ENCODE measurements at places on chromosomes 1 and 21.

- DNase-seq = no peak
These were observed 81.1 kb downstream of the PGM1 start for GRCh38 chr1:63674238-63674864.

DNA sequence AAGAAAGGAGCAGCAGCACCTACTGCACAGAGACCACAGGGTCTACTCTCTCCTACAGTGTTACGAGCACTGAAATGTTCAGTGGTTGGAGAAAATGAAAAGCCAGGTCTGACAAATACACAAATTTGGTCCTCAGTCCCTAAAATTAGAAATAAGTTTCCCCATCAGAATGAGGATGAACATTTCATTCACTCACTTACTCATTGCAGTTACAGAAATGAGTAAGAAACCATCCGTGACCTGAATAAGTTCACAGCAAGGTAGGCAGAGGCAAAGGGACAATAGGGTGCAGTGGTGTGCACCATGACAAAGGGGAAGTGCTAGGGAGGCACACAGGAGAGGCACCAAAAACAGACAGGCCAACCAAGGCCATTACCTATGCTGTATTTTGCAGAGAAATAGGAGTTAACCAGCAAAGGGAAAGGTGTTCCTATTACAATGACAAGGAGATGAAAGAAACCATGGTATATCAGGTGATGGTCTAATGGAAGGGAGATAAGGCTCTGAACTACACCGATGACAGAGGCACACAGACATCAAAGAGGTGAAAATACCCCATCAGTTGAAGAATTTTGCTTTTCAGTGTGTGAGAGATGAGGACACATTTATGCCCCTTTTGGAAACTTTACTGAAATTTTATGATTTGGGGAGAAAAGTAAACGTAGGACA lies 29.4 kb downstream of the VAV3 start:
- DNase-seq = no peak

- no peak for DNase-seq
These were observed 203.1 kb upstream of the GALNT2 start for GRCh38 chr1:229863651-229864545.

- no peak for DNase-seq
These were observed 118.8 kb downstream of the PTBP2 start for GRCh38 chr1:96840396-96840795.

DNA sequence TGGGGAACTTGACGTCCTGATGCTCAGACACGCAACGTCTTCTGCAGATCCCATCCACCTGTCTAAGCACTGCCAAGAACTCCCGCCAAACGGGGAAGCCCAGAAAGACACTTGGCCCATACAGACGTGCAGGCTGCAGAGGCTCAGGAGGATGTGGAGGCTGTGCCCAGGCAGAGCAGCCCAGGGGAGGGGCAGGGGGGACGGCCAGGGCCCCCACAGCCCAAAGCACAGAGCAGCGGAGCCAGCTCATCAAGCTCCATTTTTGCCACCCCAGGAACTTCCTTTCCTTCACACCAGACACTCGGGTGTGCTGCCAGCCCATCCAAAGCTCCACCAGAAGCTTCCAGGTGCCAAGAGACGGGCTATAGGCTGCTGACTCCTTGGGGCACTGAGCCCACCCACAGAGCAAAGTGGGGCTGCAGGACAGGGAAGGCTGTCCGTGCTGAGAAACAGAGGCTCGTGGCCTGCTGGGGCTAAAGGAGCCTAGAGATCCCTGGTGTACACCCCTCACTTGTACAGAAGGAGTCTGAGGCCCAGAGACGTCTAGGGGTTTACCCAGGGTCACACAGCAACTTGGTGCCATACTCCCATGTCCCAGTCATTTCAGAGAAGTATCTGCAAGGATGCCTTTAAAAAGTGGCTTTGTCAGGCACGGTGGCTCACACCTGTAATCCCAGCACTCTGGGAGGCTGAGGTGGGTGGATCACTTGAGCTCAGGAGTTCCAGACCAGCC lies 59.1 kb downstream of the ACOT7 start:
- DNase-seq = no peak

- DNase-seq = no peak
These were observed 56.4 kb downstream of the DIP2A start for GRCh38 chr21:46515109-46515508.

- no peak for DNase-seq
These were observed 5.9 kb downstream of the ARHGEF10L start for GRCh38 chr1:17545356-17545755.

GRCh38 chr1:118039170-118039569 lies 109.6 kb downstream of the WDR3 start:
- no peak for DNase-seq

- DNase-seq = no peak
These were observed 99.1 kb upstream of the RAVER2 start for GRCh38 chr1:64645735-64646134.

GRCh38 chr1:18929686-18930085 lies 26.8 kb downstream of the IFFO2 start:
- DNase-seq = no peak

GRCh38 chr1:190564117-190564516 lies 86.5 kb upstream of the BRINP3 start:
- DNase-seq = no peak

DNA sequence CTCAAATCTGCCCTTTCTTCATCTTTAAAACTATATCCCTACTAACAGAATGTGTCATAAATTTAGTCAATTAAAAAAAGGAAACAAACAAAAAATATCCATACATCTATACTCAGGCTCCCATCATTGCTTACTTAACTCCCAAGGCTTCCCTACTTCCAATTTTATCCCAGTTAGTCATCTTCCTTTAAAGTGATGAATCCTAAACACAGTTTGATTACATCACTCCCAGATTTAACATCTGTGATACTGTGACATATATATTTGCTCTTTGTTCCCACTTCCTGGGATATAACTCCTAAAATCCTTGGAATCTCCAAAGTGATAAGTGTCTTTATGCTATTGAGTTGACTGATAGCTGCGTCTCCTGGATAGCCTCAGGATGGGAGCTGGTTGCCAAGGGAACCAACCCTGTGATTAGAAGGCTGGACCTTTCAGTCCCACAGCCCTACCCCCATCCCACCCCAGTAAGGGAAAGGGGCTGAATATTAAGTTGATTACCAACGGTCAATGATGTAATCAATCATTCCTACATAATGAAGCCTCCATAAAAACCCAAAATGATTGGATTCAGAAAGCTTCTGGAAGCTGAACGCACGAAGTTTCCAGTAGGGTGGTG lies 21.6 kb downstream of the GLMN start:
- DNase-seq = no peak

- no peak for DNase-seq
These were observed 261.1 kb downstream of the SIPA1L2 start for GRCh38 chr1:232368821-232369321.

GRCh38 chr1:240455228-240455821 lies 156.6 kb downstream of the GREM2 start:
- no peak for DNase-seq

DNA sequence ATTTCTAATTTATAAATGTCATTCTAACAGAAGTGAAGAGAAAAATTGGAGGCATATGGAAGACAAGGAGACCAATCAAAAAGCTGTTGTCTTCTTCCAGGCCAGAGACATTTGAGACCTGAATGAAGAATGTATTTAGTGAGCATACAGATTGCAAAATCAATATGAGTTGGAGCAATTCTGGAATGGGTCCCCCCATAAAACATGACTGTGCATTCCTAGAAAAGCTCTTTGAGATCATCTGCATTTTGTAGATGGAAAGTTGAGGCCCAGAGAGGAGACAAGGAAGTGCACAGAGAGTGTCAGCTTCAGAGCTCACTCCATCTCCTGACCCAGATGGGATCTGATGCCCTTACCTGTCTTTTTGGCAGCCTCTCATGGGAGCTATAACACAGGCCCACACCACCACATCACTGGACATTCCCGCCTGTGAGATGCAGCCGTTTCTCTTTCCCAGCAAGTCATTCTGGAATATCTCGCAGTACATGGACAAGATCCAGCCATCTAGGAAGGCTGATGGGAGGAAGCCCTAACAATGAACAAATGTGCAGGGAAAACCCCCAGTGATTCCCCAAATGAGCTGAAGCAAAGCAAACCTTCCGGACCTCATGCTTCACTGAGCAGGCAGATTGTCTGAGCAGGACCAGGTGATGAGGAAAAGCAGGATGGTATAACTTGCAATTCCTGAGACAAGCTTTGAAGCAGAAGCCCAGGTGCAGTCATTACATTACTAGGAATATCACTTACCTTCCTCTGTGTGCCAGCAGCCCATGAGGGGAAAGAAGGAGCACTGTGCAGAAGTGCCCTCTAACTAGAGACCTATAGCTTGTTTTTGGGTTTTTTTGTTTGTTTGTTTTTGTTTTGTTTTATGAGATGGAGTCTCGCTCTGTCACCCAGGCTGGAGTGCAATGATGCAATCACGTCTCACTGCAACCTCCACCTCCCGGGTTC lies 445.6 kb downstream of the PLPP3 start:
- DNase-seq = no peak

DNA sequence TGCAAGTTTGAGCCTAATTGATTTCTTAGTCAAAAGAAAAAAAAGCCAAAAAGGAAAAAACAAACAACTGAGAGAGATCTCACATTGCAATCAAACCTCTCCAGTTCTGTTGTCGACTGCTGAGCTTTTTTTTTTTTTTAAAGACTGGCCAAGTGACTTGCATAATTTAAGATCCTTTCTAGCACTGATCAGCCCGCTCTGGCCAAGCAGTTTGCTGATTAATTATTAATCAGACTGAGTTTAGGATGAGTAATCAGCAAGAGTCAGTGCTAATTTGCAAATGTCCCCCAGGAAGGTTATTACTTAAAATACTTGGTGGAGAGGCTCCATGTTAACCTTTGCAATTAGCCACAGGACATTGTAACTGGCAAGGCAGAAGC lies 39.3 kb downstream of the HMGB4 start:
- no peak for DNase-seq

- DNase-seq = no peak
These were observed 764 bp upstream of the SUMO3 start for GRCh38 chr21:44818640-44819011.

GRCh38 chr1:27634985-27635367 lies at the start of gene FGR:
TSS of gene FGR (minus strand) at chr1:27635185. CDS start at chr1:27623916, 11,269 bp downstream.
- DNase-seq = no peak

- DNase-seq = no peak
These were observed 1.1 kb downstream of the TTC3 start for GRCh38 chr21:37074197-37074510.

GRCh38 chr1:38444311-38444710 lies 397.7 kb upstream of the POU3F1 start:
- no peak for DNase-seq

GRCh38 chr1:93253516-93253915 lies 73.0 kb downstream of the CCDC18 start:
- DNase-seq = no peak

- no peak for DNase-seq
These were observed 26.9 kb upstream of the DDR2 start for GRCh38 chr1:162605225-162605927.

- DNase-seq = no peak
These were observed 149.5 kb downstream of the ZBTB18 start for GRCh38 chr1:244200596-244200995.

GRCh38 chr1:156910309-156910782 lies 10.1 kb upstream of the LRRC71 start:
- peak; percentile 36 for DNase-seq

GRCh38 chr1:221246067-221246466 lies 366.8 kb downstream of the HLX start:
- DNase-seq = no peak

GRCh38 chr1:5885471-5886139 lies 106.6 kb downstream of the NPHP4 start:
- no peak for DNase-seq

DNA sequence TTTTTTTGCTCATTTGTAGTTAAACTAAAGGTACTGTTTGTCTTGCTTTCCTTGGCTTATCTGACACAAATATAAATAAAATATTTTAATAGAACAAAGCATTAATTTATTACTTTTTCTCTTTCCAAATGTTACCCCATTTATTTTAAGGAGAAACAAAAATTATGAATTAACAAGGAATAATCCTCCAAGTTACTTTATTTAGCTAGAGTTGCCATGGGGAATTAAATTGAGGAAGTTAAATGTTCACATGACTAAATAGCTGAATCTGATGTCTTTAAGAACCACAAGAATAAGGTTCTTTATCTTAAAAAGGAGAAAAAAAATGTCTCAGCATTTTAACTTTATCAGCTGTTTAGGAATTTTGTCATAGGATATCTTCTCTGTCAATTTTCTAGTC lies 12.3 kb downstream of the ATG4C start:
- no peak for DNase-seq
